ENCODE measurements at places on chromosomes 11 and 22. TPM values are rescaled to one million over a fixed set of nuclear protein-coding genes. Genes with fewer than 3 reads are reported as not detected.

DNA sequence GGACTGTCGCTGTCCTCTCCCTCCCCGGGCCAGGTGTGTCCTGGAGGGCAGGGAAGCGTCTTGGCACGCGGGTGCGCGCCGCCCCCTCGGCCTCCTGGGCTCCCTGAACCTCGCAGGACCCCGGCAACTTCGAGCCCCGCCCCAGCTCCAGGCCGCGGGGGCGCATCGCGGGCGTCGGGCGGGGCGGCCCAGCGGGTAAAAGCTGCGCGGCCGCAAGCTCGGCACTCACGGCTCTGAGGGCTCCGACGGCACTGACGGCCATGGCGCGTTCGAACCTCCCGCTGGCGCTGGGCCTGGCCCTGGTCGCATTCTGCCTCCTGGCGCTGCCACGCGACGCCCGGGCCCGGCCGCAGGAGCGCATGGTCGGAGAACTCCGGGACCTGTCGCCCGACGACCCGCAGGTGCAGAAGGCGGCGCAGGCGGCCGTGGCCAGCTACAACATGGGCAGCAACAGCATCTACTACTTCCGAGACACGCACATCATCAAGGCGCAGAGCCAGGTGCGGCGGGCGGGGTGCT is at the start of gene CST6:
Gene CST6 (plus strand): TSS at position 224 of the 519 bp plus-strand sequence. CDS start 37 bp downstream, at position 261.
- H3K27me3 ChIP-seq, result no peaks in the 10 kb centered on the region
- H3K27ac ChIP-seq, result no peak within 1 kb of the TSS
- no peaks in the 10 kb centered on the region for H3K4me1 ChIP-seq
- no peaks in the 10 kb centered on the region for H3K36me3 ChIP-seq

GRCh38 chr11:1456596-1457325 is 29.8 kb downstream of the MOB2 start:
- no peak overlapping the region for H3K4me3 ChIP-seq
- no peak for DNase-seq
- peaks cover 7% of the 10 kb centered on the region for H3K4me1 ChIP-seq
- no peak overlapping the region for H3K27ac ChIP-seq
- H3K27me3 ChIP-seq, result no peaks in the 10 kb centered on the region
- no peaks in the 10 kb centered on the region for H3K36me3 ChIP-seq

- H3K4me1 ChIP-seq, result no peaks in the 10 kb centered on the region
- H3K36me3 ChIP-seq, result no peaks in the 10 kb centered on the region
- no peak overlapping the region for H3K27ac ChIP-seq
- no peaks in the 10 kb centered on the region for H3K27me3 ChIP-seq
These were observed 28.0 kb upstream of the TMEM45B start for GRCh38 chr11:129787532-129788155.

GRCh38 chr11:101686514-101686913 is 102.7 kb upstream of the TRPC6 start:
- no peaks in the 10 kb centered on the region for H3K27me3 ChIP-seq
- H3K4me3 ChIP-seq, result no peak overlapping the region
- no peak for DNase-seq

DNA sequence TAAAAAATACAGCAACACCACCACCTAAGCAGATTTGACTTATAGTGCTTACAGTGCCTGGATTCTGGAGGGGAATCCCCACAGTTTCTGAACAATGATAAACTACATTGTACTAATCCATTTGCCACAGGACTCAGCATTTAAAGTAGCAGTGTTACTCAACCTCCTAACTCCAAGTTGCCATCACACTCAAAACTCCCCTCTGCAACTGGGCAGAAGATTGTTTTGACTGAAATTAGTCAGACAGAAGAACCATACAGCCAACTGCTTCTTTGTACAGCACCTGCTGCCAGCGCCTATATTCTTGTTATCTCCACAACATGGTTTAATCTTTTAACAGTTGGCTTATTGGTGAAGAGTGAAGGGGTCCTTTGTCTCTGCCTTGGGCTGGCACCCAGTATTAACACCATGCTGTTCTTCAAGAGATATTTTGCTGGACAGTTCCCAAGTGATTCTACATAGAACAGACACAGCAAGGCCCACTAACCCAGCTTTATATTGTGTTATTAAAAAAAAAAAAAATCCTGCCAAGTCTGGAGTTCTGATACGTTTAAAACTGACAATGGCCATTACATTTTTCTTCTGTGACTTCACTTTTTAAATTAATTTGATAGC is 273.2 kb downstream of the DCDC1 start:
- H3K4me3 ChIP-seq, result no peak overlapping the region
- H3K36me3 ChIP-seq, result no peaks in the 10 kb centered on the region
- no peaks in the 10 kb centered on the region for H3K27me3 ChIP-seq
- H3K4me1 ChIP-seq, result no peaks in the 10 kb centered on the region

SLC6A5 gene
- not detected for total RNA-seq

- no peaks in the 10 kb centered on the region for H3K27me3 ChIP-seq
- H3K4me3 ChIP-seq, result no peak overlapping the region
- no peak overlapping the region for H3K27ac ChIP-seq
These were observed 788.0 kb downstream of the BRD1 start for GRCh38 chr22:49039625-49040024.
